ENCODE measurements at places on chromosomes 5 and 9.
A peak's percentile ranks its signal among the peaks of the same experiment; 100 is the strongest.

- peak; percentile 22 for DNase-seq
Measured at GRCh38 chr5:151470439-151470838, 23.0 kb downstream of the SLC36A1 start.

- no peak for DNase-seq
Measured at GRCh38 chr5:96729156-96729555, 67.0 kb downstream of the CAST start.

GRCh38 chr5:157563373-157563928 is 12.1 kb downstream of the ADAM19 start:
- no peak for DNase-seq

GRCh38 chr9:38091310-38092199 is 22.5 kb upstream of the SHB start:
- DNase-seq, result no peak

GRCh38 chr9:71036501-71036900 is 84.9 kb downstream of the TRPM3 start:
- DNase-seq, result no peak

GRCh38 chr5:151181818-151182523 is 24.4 kb upstream of the ANXA6 start:
- no peak for DNase-seq

DNA sequence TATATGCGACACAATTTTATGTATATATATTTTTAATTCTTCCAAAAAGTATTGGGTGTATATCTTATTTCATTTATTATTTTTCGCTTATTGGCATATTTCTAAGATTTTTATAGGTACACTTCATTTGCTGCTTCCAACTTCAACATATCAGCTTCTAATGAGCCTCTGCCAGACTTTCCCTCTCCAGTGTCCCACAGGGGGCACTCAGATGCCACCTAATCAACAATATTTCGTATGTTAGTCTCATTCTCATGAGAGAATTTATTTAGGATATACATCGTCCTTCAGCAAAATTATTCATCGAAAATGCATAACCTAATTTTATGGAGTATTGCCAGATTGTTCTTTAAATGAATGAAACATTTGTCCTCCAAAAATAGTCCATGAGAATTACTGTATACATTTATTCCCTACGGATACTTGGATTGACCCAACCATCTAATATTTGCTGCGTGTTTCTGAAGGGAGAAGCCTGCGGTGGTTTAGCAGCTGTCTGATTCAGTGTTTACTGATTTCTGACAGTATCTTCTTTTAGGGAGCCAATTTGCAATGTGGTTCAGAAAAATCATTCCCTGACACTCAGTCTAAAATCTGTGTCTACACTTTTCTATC is 100.6 kb upstream of the SELENOP start:
- no peak for DNase-seq

DNA sequence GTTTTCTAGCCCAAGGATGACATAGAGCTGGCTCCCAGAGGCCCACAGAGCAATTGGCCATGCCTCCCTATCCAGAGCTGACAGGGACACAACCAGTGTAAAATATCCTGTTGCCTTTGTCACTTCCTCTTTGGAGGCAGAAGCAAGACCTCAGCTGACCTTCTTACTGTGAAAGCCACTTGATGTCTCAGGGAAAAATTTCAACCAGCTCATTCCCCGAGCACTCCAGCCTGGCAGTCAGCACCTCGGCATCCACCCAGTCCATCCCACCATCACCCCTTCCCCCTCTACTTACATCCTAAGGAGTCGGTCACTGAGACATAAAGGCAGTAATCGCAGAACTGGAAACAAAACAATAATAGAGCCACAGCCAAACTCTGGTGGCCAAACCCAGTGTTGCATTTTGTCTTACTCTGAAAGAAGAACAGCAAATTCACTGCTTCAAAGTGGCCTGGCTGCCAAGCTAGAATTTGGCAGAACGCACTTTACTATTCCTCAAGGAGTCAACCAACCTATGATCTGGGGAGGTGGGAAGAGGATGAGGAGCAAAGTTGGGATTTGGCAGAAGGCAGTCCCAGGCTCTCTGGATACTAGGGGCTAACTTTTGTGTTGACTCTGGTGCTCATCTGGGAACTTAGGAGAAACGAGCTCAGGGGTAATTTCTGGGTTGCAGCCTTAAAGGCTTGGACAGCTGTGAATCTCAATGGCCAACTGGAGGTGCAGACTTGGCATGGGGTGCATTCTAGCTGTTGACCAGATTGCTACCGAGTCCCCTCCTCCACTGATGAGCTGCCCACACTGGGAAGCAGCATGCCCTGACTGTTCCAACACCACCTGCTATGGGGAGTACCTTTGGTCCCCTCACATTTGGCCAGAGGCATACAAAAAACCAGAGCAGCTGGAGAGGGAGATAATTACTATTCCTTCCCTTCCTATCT is 13.6 kb downstream of the NIPAL4 start:
- no peak for DNase-seq

DNA sequence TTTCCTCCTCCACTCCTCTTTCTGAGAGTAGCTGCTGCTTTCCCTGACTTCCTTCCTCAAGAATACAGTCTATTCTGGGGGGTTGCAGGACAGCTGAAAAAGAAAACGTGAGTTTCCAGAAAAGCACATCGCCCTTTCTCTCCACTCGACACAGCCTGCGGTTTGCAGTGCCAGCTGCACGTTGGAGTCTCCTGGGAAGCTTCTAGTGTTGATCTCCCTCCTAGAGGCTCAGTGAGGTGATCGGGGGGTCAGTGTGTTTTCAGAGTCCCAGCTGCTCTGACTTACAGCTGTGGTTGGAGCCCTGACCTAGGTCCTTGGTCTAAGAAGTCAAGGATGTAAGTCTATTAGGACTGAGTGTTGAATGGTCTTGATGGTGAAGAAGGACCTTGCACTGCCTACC is 25.0 kb upstream of the SUSD3 start:
- no peak for DNase-seq

DNA sequence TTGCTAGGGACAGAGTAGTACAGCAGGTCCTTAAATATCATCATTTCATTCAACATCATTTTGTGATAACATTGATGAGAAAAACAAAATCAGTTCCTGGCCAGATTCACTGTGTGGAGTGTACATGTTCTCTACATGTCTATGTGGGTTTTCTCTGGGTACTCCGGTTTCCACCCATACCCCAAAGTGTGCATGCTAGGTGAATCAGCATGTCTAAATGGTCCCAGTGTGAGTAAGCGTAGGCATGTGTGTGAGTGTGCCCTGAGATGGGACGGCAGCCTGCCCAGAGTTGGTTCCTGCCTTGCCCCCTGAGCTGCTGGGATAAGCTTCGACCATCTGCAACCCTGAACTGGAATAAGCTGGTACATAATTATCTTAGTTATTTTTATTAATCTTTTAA is 16.5 kb upstream of the GLIS3 start:
- no peak for DNase-seq

Data from liver (tissue), 10 donors.